Stimulated activated CD8-positive, alpha-beta memory T cell treated with anti-CD3 and anti-CD28 coated beads, Interleukin-4, amount 100 ng/mL, for 1 hour (primary cell): ENCODE measurements at places on chromosomes 2 and 18.

DNA sequence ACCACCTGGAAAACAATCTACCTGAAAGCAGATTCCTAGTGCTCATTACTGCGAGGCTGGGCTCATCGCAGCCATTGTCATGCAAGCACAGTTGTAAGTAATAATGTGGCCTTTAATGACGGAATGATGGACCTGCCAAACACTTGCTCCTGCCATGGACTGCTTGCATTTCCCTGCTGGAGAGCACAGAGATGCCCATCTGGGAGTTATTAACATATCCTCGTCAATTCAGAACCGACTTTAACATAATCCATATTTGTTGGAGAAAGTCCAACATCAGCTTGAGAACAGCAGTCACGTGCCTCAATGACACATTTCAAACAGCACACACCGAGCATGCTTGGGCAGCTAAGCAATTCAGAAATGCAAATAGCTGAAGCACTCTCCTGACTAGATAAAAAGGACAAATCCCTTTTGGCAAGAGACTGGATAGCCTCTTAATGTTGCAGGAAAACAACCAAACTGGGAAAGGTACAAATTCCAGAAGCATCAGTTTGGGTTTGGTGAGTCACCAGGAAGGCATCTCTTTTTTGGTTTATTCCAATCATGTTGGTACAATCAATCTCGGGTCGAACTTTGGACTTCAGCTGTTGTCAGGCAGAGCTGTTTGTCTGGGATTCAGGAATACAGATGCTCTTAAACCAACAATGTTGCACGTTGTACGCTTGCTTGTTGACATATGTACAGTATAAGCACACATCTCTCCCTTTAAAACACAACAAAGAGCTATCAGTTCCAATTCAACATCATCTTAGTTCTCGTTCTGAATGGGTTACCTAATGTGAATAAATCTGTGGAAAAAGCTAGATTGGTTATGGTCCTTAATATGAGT is 395.8 kb downstream of the LNPK start:
- DNase-seq, result no peak

DNA sequence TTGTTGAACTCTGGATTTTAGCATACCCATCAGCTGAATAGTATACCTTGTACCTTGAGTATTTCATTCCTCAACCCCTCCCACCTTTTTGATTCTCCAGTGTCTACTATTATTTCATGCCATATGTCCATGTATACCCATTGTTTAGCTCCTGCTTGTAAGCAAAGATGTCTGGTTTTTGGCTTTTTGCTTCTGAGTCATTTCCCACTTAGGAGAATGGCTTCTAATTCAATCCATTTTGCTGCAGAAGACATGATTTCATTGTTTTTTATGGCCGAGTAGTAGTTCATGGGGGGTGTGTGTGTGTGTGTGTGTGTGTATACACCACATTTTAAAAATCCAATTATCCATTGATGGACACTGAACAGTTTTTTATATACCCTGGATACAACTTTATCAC is 24.3 kb upstream of the MOCOS start:
- no peak for DNase-seq

DNA sequence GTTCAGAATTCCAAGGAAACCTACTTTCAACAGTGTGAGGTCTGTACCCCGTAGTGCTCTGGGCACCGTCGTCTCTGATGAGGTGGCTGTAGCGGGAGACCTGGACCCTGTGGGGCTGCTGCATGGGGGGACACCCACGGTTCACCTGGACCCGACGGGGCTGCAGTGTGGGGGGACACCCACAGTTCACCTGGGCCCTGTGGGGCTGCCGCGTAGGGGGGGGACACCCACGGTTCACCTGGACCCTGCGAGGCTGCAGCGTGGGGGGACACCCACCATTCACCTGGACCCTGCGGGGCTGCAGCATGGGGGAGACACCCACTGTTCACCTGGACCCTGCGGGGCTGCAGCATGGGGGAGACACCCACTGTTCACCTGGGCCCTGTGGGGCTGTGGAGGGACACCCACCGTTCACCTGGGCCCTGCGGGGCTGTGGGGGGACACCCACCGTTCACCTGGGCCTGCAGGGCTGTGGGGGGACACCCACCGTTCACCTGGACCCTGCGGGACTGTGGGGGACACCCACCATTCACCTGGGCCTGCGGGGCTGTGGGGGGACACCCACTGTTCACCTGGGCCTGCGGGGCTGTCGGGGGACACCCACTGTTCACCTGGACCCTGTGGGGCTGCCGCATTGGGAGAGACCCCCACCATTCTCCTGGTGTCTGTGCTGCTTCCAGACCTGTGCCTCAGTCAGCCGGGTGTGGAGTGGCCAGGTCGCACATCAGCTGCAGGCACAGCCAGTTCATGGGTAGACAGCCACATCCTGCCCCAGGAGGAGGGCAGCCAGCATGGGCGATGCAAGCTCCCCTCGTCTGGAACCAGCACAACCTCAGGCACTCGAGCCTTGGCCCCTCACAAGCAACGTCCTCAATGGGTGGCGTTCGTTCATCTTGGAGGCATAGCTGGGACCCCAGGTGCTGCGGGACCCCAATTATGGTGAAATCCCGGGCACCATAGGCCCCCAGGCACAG is 114.5 kb downstream of the TMEM18 start:
- DNase-seq, result no peak

GRCh38 chr2:47658646-47659320 is 124.2 kb upstream of the MSH6 start:
- DNase-seq, result no peak

DNA sequence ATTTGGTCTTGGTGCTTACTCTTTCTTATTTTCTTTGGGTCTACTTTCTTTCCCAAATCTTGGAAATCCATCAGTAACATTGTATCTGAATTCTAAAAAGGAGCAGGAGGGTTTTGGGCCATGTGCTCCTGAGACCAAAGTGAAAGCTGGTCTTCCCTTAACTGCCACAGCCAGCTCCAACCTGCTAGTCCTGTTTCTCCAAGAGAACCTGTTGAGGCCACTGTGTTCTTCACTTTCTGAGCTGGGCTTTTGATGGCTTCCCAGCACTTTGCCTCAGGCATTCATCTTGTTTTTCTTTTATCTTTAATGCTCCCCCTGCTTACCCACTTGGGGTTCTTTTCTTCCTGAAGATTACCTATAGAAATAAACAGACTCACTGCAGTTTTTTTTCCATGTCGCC is 53.3 kb downstream of the ARHGAP28 start:
- DNase-seq, result no peak

GRCh38 chr2:134463699-134464022 is 209.8 kb downstream of the MGAT5 start:
- DNase-seq, result no peak
